ENCODE measurements at places on chromosomes 7 and 10.

GRCh38 chr7:130945411-130945811 lies 211.4 kb upstream of the KLF14 start:
- no peak for DNase-seq

DNA sequence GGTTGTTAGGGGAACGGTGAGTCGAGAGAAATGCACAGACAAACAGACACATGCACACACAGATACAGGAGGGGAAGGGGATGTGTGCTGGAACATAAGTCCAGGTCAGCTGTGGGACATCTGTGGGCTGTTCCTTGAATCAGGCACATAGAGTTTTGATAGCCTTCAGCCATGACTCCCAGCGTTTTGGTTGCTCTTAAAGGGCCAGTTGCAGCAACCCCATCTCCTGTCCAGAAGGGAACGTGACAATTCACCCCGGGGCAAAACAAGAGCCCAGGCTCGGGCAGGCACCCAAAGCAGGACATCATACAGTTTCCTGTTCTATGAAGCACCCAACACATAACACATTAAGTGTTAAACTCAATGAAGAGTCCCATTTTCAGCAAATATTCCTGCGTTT lies 9.6 kb downstream of the INSYN2A start:
- no peak for DNase-seq

- DNase-seq = no peak
Measured at GRCh38 chr7:20350518-20350951, 19.8 kb downstream of the ITGB8 start.

GRCh38 chr7:131104596-131105293 lies 222.9 kb upstream of the MKLN1 start:
- DNase-seq = no peak

GRCh38 chr10:77442699-77443189 lies 194.9 kb downstream of the KCNMA1 start:
- no peak for DNase-seq

GRCh38 chr7:76294344-76295024 lies 8.0 kb upstream of the HSPB1 start:
- peak; percentile 98 for DNase-seq

DNA sequence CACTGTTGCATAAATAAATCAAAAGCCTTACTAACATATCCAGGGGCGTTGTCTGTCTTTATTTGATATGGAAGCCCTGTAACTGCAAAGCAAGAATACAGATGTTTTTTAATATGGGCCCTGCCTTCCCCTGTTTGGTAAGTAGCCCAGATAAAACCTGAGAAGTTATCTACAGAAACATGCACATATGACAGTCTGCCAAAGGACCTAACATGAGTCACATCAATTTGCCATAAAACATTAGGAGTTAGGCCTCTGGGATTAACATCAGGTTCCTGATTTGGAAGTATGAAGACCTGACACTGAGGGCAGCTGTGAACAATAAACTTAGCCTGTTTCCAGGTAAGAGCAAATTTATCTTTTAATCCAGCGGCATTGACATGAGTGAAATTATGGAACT lies 1588.8 kb downstream of the REEP3 start:
- DNase-seq = no peak

GRCh38 chr10:97584060-97584797 lies at the start of gene HOGA1:
Gene HOGA1, plus strand, starts transcription at chr10:97584389. Its CDS starts 315 bp downstream, at chr10:97584704.
- peak; percentile 18 for DNase-seq

GRCh38 chr7:50751146-50751545 lies 31.6 kb downstream of the GRB10 start:
- peak; percentile 11 for DNase-seq

DNA sequence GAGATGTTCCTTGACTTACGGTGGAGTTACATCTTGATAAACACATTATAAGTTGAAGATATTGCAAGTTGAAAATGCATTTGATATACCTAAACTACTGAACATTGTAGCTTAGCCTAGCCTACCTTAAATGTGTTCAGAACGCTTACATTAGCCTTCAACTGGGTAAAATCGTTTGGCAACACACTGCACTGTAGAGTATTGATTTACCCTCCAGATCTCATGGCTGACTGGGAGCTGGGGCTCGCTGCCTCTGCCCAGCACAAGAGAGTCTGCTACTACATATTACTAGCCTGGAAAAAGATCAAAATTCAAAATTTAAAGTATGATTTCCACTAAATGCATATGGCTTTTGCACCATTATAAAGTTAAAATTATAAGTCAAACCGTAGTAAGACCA lies 7.5 kb upstream of the AGR3 start:
- DNase-seq = no peak

GRCh38 chr10:48805411-48805810 lies 120.7 kb downstream of the WDFY4 start:
- no peak for DNase-seq

DNA sequence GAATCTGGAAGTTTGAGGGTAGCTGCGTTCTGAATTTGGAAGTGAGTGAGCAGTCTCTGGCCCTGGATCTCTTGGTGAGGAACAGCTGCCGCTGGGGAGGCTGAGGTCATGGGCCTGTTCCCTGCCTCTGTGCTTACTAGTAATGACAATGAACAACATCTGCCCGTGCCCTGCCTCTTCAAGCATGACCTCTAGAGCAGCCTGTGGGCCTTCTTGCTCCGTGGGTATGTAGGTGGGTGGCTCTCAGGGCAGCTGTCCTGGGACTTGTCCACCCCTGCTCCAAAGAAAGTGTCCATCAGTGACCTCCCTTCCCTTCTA lies 186.2 kb downstream of the CXCL12 start:
- DNase-seq = no peak

- no peak for DNase-seq
Measured at GRCh38 chr10:103638948-103639347, 145.4 kb downstream of the NEURL1 start.

- DNase-seq = no peak
Measured at GRCh38 chr10:68196701-68197100, 35.2 kb downstream of the ATOH7 start.

DNA sequence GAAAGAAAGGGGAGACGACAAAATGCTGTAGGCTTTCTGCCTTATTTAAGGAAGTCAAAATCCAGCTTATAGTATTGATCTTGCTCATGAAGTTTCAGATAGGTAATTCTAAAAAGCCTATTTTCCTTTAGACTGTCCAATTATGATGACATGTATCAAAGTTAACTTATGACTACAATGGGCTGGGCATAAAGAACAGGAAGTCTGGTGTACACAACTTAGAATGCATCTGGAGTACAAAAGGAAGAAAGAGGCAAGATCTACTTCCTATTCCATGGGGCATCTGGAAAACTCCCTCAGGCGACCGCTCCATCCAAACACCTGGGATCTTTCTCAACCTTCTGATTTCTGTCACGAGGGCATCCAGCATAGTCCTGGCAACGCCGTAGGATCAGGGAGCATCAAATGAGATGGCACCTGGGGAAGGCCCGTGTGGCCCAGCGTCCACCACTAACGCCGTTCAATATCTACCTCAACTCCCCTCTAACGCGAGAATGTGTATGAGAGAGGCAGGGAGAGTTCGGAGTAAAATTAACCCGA lies 512 bp downstream of the FAM24B start:
- DNase-seq = peak; percentile 33

- peak; percentile 66 for DNase-seq
Measured at GRCh38 chr10:122342293-122343134, 32.0 kb upstream of the PLEKHA1 start.

- DNase-seq = no peak
Measured at GRCh38 chr7:68122801-68123200, 1126.2 kb downstream of the TYW1 start.

DNA sequence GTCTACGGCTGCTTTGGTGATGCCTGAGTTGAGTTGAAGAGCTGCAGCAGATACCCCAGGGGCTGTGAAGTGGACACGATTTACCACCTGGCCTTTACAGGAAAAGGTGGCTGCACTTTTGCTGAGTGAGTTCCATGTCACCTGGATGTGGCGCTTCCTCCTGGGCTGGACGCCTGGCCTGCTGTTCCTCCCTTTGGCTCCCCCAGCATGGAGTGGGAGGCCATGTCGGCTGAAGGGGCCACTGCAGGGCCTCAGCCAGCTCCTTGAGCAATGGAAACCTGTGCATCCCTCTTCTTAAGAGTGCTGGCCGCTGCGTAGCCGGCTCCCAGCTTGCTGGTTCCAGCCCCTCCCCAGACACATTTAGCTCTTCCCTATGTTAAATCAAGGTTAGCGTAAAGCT lies 221.0 kb downstream of the GLRX3 start:
- no peak for DNase-seq
